ENCODE measurements at places on chromosomes 6 and 20.

- DNase-seq = no peak
These were observed 1.2 kb downstream of the GGT7 start for GRCh38 chr20:34871320-34871926.

DNA sequence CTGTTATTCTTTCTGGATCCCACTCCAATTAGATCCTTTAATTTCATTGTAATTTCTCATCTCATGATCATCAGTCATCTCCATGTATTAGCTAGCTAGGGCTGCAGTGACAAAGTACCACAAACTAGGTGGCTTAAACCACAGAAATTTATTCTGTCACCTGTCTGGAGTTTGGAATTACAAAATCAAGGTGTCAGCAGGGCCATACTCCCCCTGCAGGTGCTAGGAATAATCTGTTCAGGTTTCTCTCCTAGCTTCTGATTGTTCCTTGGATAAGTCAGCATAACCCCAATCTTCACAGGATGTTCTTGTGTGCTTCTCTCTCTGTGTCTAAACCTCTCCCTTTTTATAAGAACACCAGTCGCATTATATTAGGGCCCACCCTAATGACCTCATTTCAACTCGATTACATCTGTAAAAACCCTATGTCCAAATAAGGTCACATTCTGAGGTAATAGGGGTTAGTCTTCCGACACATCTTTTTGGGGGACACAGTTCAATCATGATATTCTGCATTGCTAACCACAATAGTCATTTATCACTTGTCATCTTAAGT, 40.5 kb downstream of the BEND6 start:
- DNase-seq = peak; percentile 37

GRCh38 chr6:106939208-106939607, 35.3 kb downstream of the CD24 start:
- no peak for DNase-seq

GRCh38 chr6:146876271-146877151, 277.7 kb downstream of the ADGB start:
- DNase-seq = peak; percentile 94

DNA sequence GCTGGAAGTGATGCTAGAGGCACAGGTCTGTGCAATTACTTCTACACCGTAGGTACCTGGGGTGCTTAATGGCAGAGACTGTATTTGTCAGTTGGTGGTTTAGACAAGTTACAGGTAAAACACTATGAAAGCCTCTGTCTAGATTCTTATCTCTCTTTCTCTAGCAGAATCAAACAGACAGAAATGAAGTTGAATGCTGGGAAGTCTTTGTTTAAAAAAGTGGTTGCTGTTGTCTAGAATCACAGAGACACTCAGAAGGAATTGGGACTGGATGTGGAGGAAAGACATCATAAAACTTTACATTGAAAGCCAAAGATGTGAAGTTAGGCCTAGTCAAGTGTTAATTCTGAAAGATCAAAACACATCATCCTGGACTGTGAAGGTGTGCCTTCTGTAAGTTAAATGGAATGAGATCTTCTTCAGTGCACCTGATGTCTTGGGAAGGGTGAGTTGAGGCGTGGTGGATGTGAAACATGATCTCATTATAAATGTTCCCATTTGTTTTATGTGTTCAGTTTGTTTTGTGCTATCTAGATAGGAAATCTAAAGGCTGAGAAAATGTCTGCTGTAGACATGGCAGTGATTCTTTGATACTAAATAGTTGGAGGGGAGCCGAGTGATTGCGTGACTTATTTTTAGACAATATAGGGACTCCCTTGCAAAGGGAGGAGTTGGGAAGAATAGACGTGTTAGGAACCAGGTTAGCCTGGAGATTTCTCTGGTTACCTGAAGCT, 290.2 kb downstream of the SOX4 start:
- DNase-seq = no peak

DNA sequence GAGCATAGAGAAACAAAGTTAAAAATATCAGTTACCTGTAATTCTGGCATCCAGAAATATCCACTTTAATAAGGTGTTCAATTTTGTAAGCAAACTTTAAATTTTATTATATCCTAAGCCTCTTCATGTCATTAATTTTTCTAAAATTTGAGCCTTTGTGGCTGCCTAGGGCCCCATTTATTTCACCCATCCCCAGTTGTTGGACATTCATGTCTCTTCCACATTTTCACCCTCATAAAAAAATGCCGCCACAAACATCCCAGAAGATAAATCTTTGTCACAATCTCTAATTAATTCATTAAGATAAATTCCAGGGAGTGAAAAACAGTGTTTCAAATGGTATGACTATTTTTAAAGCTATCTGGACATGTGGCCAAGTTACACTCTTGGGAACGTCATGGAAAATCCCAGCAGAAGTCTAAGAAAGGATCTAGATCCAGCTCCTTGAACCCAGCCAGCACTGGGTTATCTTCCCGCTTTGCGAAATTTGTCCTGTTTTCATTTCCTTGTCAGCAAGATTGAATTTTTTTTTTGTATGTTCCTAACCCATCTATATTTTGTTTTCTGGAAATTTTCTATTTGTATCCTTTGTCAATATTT, 97.2 kb downstream of the TMEM242 start:
- no peak for DNase-seq

GRCh38 chr6:144202879-144203468, 52.7 kb downstream of the STX11 start:
- DNase-seq = no peak

- no peak for DNase-seq
These were observed 61.0 kb downstream of the UST start for GRCh38 chr6:148807784-148808183.

- no peak for DNase-seq
These were observed 20.3 kb downstream of the PGK2 start for GRCh38 chr6:49766762-49767161.

DNA sequence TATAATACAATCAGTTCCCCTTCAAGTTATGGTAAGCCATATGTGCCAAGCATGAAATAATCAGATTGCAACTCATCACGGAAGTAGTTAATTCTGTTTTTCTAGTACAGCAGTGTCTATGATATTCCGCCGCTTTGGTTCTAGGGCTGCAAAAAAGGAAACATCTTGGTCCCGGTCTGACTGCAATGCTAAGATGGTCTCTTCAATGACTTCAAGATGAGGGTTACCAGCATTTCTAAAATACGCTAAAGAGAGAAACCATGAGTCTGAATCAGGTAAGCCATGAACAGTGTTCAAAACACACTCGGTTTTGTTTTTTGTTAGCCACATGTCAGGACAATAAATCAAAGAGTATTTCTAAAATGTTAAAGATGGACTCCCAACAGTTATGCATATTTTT, 3.2 kb upstream of the ANKRD60 start:
- peak; percentile 53 for DNase-seq

- DNase-seq = peak; percentile 68
These were observed 108.0 kb upstream of the FOXO3 start for GRCh38 chr6:108452711-108453195.

- DNase-seq = no peak
These were observed 155.5 kb downstream of the ANKRD60 start for GRCh38 chr20:58072695-58073671.

- no peak for DNase-seq
These were observed 1026.7 kb downstream of the KIF16B start for GRCh38 chr20:15546525-15547023.

DNA sequence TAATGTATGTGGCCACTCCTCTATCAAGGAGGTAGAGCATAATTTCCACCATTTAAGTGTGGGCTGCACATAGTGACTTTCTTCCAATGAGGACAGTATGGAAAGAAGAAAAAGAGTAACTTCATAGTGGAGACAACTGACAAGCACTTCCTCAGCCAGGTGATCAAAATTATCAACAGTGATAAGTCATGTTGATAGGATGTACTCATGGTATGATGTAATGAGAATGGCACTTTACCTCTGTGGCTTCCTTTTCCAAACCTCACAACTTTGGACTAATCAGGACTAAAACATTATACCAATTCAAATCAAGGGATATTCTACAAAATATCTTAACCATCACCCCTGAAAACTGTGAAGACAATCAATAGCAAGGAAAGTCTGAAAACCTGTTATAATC, 302.3 kb upstream of the CITED2 start:
- DNase-seq = peak; percentile 19

- DNase-seq = no peak
These were observed 28.4 kb upstream of the NFATC2 start for GRCh38 chr20:51570739-51571459.

GRCh38 chr20:17636523-17637412, 45.3 kb downstream of the RRBP1 start:
- peak; percentile 75 for DNase-seq

DNA sequence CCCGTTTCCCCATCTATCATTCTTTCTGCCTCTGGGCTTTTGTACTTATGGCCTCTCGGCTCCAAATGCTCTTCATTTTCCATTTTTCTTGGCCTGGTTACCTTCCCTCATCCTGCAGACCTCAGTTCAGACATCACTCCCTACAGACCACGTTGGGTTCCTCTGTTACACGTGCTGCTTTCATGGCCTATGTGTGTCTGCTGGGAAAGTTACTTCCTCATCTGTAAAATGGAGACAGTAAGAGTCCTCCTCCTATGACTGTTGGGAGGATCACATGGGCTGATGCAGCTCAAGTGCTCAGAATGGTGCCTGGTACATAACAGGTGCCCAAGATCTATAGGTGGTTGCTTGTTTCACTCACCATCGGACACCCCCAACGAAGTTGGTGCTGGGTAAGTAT, 13.5 kb downstream of the KCNK17 start:
- DNase-seq = no peak

DNA sequence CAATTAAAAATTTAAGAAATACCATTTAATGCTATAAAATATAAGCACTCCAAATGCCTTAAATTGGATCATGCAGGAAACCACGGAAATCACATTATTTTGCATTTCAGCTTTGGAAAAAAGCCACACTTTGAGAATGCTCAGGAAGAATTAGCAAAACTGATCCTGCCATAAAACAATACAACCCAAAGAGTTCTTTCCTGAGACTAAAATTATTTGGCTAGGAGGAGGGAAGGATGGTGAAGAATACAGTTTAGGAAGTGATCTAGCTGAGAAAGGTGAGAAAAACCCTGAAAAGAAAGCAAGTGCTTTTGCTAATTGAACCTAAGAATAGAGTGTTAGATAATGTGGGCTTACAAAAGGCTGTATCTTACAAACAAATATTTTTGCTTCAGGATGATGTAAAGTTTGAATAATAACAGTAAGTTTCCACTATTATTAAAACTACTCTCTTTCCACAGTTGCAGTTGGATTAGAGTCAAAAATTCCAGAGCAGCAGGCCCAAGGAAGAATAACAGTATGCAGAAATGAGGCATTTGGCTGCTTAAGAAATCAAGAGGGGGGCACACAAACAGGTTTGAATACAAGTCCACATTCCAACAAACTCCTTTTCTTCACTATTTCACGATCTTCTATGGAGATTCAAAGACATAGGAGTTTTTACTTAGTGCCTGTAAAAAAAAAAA, 565.4 kb downstream of the RFPL4B start:
- DNase-seq = no peak

- no peak for DNase-seq
These were observed 127.7 kb downstream of the ALDH8A1 start for GRCh38 chr6:134821928-134822864.
